Vagina (tissue), 2 donors: ENCODE measurements at places on chromosomes 16 and 17.
A peak's percentile ranks its signal among the peaks of the same experiment; 100 is the strongest.

DNA sequence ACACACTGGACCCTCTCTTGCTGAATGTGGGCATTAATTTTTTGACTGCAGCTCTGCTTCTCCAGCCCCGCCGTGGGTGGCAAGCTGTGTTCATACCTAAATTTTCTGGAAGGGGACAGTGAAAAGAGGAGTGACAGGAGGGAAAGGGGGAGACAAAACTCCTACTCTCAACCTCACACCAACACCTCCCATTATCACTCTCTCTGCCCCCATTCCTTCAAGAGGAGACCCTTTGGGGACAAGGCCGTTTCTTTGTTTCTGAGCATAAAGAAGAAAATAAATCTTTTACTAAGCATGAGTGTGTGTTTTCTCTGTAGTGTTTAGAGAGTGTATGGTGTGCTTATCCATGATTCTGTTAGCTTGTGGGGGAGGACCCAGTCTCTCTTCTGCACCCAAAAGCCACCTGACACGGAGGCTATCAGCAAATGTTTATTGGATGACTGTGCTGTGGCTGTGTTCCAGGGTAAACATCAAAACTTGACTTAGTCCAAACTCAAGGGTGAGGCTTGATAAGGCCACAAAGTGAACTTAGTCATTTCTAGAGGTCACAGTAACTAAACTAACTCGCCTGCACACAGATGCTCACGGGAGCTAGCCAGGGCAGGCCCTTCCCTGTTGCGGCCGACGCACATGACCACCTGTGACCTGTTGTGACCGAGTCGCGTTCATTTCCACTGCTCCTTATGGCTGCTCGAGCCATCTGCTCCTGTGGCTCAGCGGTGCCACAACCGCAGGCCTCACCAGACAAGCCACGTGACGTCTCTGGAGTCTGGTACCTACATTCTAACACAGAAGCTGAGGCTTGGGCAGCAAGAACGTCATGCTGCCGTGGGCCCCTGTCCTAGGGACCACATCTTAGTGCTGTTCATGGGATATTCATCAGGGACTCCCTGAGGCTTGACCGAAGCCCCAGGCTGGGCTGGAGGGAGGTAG is 9.8 kb upstream of the MED11 start:
- DNase-seq: no peak

DNA sequence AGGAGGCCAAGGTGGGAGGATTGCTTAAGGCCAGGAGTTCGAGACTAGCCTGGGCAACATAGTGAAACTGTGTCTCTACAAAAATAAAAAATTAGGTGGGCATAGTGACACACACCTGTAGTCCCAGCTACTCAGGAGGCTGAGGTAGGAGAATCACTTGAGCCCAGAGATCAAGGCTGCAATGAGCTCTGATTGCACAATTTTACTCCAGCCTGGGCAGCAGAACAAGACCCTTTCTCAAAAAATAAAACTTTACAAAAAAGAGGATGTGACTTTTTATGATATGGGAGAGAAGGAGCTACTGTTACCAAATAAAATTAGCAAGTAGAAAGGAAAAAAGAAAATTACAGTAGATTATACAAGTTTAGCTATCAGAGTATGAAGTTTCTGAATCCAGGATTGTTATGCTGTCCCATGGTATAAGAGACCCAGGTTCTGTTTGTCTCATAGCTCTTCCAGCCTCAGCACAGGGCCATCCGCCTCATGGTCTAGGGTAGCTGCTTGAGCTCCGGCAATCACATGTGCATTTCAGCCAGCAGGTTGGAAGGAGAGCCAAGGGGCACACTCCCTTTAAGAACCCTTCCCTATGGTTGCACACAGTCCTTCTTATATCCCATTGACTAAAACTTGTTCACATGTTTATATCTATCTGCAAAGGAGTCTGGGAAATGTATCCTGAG is 13.5 kb downstream of the EEF2K start:
- DNase-seq: no peak

- DNase-seq: no peak
Measured at GRCh38 chr17:50027881-50028735, 27.8 kb upstream of the ITGA3 start.

GRCh38 chr17:82640036-82640435 is 8.2 kb downstream of the WDR45B start:
- DNase-seq: no peak

DNA sequence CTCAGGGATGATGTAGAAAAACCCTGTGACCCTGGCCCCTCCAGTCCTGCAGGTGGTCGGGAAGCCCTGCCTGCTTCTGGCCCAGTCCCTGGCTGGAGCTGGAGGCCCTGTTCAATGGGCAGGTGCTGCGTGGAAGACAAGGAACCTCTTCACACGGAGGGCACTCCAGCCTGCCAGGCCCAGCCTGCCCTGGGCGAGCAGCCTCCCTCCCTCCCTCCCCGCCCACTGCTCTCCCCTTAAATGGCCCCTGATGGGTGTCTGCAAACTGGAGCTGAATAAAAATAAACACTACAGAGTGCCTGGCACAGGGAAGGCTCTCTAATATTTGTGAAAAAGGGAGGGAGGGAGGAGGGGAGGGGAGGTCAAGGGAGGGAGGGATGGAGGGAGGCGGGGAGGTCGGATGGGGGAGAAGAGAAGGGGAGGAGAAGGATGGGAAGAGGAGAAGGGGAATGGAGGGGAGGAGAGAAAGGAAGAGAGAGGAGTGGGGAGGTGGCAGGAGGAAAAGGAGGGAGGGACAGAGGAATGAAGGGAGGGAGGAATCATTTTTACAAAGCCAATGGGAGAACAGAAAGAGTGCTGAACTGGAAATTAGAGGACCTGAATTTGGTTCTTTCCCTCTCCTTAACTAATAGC is 222.8 kb upstream of the TNRC6C start:
- DNase-seq: peak; percentile 40

- DNase-seq: no peak
Measured at GRCh38 chr17:47162013-47162622, 27.0 kb downstream of the CDC27 start.

DNA sequence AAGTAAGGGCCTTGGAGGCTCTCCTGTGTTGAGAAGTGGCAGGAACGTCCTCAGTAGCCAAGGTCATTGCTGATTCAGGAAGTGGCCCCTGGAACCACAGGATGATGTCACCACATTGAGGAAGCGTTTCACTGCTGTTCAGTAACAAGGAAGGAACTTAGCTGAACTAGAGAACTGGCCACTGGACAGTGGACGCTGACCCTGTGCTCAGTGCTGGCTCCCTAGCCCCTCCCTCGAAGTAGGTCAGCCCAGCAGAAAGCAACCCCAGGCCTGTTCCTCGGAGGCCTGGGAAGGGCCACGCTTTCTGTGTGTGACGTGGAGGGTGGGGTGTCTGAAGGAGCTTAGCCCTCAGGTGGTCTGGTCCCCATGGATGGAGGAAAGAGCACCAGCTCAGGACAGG is 58.3 kb downstream of the B9D1 start:
- no peak for DNase-seq

GRCh38 chr16:50494501-50495491 is 53.4 kb upstream of the NKD1 start:
- DNase-seq: peak; percentile 49

DNA sequence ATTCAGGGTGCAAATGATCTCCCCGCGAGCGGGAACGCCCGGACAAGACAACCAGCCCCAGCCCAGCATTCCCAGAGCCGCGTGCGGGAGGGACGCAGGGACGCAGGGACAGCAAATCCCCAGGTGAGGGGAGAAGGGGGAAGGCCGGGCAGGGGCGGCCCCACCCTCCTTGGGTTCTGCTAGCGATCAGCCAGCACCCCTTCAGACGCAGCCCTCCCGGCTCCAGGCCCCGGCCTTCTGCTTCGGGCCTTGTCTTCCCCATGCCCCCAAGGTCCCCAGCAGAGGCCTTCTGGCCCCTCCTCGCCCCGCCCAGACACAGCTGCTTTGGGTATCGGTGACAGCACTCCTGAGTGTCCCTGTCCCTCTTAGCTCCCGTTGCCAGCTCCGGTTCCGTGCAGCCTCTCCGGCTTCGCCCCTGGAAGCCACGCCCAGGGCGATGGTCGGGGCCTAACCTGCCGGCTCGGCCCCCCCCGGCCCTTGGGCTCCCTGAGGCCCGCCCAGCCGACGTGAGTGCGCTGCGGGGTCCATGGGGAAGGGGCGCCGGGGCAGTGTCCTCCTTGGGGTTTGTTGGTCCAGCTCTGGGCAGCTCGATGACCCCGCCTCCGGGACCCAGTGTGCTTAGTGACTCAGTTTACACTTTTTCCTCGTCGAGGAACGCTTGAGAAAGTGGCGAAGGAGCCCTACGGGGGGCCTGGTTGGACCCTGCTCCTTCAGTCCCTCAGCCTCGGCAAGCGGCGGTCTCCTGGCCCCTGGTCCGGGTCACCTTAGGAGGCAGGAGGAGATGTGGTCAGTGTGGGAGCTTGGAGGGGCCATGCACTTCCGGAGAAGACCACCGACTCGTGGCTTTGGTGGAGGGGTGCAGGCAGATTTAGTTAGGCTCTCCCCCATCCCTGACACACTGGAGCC is 50.5 kb upstream of the AMZ2 start:
- DNase-seq: peak; percentile 77

GRCh38 chr16:69105501-69106361 is at the start of gene HAS3:
Gene HAS3 (plus strand): TSS chr16:69105653. CDS start chr16:69109396, 3,743 bp downstream.
- DNase-seq: no peak

DNA sequence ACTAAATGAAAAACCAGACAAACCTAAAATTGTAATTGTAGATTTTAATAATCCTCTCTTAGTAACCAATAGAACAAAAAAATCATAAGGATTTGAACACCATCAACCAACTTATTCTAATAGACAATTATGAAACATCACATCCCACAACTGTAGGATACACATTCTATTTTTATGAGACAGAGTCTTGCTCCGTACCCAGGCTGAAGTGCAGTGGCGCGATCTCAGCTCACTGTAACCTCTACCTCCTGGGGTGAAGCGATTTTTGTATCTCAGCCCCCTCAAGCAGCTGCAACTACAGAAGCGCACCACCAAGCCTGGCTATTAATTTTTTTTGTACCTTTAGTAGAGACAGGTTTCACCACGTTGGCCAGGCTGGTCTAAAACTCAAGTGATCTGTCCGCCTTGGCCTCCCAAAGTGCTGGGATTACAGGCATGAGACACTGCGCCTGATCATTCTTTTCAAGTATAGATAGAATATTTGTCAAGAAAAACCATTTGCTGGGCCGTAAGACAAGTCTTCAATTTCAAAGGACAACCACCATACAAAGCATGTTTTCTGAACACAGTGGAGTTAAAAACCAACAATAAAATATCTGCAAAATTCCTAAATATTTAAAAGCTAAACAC is 49.8 kb downstream of the CREBBP start:
- no peak for DNase-seq

- no peak for DNase-seq
Measured at GRCh38 chr16:85541980-85542900, 70.9 kb upstream of the GSE1 start.

DNA sequence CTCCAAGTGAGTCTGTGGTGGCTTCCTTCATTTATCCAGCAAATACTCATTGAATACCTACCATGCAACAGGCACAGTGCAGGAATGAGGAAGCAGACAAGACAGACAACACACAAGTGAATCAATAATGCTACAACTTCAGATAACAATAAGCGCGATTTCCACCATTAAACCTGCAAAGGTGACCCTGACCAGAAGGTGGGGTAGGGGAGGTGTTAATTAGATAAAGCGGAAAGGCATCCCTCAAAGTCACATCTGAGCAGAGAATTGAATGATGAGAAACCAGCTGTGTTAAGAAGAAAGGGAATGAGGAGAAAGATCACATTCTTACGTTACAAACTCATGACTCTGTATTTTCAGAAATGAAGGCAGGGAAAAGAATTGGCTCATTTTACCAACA is 26.3 kb downstream of the ZZEF1 start:
- no peak for DNase-seq

DNA sequence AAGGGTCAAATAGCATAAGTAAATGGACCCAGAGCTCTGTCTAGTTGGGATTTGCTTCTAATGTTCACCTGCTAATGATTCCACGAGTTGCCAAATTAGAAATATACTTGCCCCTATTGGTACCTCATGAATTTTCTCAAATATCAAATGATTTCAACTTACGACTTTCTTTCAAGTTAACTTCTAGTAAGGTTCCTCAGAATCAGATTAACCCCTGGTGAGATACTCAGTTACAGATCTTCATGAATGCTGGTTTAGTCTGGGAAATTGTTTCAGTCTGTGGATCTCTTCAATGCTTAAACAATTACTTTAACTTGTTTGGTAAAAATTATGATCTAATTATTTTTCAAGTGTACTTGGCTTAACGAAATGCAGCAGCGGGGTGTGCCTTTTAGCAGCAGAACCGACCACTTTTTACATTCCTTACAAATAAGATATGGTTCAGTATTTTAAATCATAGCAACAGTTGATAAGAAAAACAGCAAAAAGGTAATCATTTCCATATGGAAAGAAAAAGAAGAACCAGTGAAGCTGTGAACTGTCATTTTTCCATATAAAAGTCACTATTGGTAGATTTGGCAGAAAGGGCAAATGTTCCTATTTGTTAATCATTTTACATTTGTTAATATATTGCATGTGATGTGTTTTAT is 34.5 kb downstream of the TUBD1 start:
- no peak for DNase-seq

GRCh38 chr17:78929908-78930775 is 5.0 kb upstream of the TIMP2 start:
- no peak for DNase-seq

DNA sequence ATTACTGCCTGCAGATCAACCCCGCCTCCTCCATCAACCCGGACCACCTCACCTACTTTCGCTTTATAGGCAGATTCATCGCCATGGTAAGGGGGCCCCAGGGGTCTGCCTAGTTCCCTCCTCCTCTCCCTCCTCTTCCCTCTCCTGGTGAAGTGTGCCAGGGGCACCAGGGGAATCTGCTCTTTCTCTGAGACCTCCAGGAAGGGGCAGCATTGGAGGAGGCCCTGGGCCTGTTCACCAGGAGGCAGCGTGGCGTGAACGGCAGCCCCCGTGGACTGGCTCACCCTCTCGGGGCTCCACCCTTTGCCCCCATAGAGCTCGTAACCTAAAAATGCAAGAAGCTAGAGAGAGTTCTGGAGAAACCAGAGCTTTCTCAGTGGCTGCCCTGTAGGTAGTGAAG is 17.1 kb upstream of the CLEC18A start:
- DNase-seq: no peak

DNA sequence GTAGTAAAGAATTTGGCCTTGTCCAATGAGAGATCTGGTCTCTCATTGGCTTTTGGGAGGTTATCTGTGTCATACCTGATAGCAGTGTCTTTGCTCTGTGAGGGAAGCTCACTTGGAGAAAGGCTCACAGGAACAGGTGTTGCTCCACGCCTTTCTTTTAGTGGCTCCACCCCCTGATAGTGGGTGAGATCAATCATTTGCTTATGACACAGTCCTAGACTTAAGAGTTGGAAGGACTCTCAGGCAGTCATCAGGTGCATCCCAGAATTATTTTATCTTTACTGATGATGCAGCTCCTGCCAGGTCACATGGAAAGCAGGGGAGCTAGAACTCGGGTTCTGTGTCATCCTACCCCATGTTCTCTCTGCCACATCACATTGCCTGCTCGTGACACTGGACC is 59.3 kb downstream of the CENPV start:
- DNase-seq: no peak

GRCh38 chr17:45143767-45144198 is 4.5 kb upstream of the HEXIM1 start:
- no peak for DNase-seq

DNA sequence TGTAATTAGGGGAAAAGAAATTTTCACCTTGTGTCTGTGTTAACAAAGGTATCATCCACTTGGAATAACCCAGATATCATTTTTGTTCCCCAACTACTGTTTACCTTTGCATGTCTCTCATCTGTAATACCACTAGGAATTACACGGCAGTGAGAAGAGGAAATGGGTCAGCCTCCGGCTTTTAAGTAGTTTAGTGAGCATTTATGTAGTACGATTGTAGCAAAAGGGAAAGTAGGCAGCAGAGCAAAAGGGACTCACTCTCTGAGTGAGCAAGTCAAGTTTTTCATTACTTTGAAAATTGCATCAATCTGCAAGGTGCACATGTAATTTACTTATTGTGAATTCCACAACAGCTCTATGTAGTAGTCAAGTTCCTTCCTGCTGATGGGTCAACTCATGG is 11.2 kb downstream of the PHF12 start:
- DNase-seq: no peak
